Stimulated activated CD8-positive, alpha-beta memory T cell treated with anti-CD3 and anti-CD28 coated beads, Interleukin-12 subunit alpha, Interleukin-12 subunit beta, amount 100 ng/mL, for 4 hours (primary cell): ENCODE measurements at places on chromosomes 1 and 21.
A peak's percentile ranks its signal among the peaks of the same experiment; 100 is the strongest.

GRCh38 chr1:44807364-44808062 is 362 bp upstream of the DYNLT4 start:
- peak; percentile 76 for DNase-seq

DNA sequence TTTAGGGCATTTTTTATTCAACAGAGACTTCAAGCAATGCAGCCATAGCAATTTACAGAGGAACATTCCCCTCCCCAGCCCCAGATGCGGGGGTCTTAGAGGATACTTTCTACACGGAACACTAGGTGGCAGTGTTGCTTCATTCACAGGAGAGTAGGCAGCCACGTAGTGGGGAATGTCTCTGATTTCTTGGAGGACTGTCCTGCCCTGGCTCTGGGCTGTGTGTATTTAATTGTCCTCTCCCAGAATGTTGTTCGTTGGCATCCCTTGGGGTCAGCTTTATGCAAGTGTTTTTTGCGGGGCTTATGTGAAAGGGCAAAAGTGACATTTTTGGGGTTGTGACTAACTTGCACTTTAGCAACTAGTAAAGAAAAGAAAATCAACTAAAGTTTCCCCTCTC is 96.9 kb downstream of the PAPPA2 start:
- DNase-seq: no peak

DNA sequence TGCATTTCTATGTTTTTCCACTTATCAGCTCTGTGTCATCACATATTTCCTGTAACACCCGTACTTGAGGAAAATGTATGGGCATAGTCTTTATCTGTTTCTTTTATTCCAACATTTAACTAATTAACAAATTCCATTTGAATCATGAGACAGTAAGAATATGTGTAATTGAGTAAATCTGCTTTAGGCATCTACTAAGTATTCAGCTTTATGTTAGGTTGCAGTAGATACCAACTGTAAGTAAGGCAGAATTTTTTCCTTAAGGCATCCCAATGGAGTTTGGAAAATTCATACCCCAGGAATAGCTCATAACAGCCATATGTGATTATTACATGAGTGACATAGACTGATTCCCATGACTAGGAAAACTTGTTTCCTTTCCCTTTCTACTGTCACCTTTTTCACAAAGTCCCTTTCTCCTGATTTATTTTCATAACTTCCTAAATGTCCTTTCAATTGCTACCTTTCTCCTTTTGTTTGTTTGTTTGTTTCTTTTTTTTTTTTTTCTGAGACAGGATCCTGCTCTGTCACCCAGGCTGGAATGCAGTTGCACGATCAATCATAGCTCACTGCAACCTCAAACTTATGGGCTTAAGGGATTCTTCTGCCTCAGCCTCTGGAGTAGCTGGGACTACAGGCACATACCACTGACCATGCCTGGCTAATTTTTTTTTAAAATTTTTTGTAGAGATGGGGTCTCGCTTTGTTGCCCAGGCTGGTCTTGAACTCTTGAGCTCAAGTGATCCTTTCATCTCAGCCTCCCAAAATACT is 59.8 kb upstream of the CACYBP start:
- no peak for DNase-seq

- no peak for DNase-seq
These were observed 55.5 kb upstream of the TRAPPC10 start for GRCh38 chr21:43956670-43957035.

GRCh38 chr1:216607067-216607697 is 116.0 kb downstream of the ESRRG start:
- DNase-seq: no peak

- no peak for DNase-seq
These were observed 38.5 kb downstream of the PYHIN1 start for GRCh38 chr1:158969855-158970254.

DNA sequence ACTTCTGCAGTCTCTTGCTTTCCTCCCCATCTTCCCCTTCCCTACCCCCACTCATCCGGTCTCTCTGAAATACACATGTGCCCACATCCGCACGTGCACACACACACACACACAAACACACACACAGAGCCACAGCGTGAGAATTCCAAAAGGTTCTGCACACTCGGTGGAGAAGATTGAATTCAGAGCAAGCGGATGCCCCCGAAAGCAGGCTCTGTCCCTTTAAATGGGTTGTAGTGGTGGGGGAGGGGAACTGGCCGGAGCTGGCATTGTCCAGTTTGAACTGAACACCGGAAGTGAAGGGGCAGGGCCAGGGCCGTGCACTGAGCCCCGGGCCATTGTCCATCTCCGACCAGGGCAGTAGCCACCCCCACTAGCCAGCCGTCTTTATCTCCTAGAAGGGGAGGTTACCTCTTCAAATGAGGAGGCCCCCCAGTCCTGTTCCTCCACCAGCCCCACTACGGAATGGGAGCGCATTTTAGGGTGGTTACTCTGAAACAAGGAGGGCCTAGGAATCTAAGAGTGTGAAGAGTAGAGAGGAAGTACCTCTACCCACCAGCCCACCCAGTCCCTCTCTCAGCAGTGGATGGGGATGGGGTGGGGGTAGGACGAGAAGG is 1.3 kb upstream of the LIN28A start:
- no peak for DNase-seq

- no peak for DNase-seq
These were observed 22.7 kb downstream of the NDUFS5 start for GRCh38 chr1:39048745-39049370.

DNA sequence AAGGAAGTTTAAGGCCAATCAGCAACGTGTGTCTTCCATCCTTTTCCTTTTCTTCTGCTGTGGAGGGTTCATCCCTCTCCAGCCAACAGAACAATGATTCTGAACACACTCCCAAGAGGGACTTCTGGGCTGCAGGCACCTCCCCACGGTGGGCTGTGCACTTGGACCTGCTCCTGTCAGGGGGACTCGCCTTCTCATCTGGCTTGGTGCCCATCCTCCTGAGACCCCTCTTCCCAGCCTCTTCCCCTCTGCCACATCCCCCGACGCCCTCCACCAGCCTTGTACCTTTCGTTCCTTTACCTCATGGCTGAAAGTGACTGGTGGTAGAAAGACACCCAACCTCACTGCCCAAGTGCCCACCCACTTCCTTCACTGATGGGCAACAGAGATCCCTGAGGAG is 26.0 kb upstream of the SLAMF9 start:
- no peak for DNase-seq

GRCh38 chr1:98688110-98688739 is 26.7 kb downstream of the SNX7 start:
- no peak for DNase-seq

- DNase-seq: no peak
These were observed 1.7 kb upstream of the RIPK4 start for GRCh38 chr21:41768437-41769042.

DNA sequence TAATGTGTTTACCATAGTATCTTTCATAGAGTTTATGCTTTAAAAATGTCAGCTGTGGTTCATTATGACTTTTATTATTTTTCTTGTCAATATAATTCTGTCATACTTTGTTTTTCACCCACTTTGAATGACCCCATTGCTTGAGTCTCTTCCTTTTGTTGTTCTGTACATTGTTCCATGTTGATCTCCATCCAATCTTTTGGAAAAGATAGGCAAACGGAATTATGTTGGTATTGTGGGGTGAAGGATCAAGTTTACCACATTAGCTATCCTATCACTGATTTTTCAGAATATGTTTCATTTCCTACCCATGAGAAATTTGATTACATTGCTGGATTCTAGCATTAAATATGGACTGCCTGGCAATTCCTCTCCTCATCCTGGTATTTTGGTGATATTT is 196.6 kb downstream of the NFIA start:
- DNase-seq: no peak

DNA sequence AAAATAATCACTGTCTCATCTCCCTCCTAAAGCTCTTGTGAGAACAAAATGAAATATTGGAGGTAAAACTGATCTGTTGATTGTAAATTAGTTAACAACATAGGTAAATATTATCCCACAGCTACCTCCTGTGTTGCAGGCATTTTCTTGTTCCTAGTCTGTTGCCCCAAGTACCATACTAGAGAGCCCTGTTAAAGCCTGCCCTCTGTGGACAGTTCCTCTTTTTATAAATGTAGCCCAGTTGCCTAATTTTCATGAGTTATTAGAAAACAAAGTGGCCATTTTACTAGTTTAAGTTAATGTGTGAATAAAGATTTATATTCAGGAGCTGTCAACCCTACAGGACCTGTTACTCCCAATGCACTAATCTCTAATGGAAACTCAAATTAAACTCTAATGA is 180.0 kb upstream of the KCND3 start:
- DNase-seq: no peak

GRCh38 chr1:119440721-119441307 is 25.9 kb downstream of the HSD3B2 start:
- no peak for DNase-seq

DNA sequence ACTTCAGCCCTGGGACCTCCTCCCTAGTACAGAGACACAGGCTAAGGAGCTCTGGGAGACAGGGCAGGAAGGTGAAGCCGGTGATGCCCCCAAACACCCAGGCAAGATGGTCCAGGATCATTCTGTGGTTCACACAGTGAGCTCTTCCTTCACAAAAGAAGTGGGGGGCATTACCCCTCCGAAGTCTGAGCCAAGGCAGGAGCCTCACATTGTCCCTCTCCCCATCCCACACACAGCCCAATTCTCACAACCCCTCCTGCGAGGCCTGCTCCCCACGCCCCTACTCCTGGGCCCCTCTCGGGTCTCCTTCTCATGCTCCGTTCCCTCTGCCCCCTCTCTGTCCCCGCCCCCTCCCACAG is 10.7 kb downstream of the MEF2D start:
- DNase-seq: no peak

DNA sequence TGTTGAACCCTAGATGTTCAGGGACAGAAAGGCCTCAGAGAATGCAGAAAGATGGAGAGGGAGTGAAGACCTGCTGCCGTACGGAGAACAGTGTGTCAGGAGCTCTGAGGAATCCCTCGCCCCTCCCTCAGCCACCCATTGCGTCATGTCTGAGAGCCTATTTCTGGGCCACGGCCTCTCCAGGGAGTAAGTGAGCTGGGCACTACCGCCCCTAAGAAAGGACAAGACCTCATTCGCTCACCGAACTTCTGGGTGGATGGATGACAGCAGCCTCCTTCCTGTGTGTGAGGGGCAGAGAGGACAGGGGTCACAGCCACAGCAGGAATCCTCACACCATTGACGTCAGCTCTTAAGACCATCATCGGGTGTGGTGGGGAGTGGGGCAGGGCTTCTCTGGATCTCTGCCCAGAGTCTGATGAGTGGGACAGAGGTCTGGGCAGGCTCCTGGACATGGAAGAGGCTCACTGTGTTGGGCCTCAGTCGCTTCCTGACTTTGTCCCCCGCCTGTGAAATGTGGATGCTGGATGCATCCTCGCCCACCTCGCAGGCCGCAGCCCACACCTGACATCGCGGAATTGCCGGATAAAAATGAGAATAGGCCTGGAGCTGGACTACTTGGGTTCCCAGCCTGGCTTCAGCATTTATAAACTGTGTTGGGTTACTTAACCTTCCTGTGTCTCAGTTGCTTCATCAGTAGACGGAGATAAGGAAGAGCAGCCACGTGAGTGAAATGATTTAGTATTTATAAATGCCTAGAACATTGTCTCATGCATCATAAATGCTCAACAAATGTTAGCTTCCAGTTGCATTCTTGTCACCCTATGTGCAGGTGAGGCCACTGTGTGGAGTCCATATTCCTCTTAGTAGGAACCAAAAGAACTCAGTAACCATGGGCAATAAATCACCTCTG is 238.6 kb downstream of the TRABD2B start:
- no peak for DNase-seq

GRCh38 chr1:57492586-57493226 is 68.8 kb upstream of the DAB1 start:
- no peak for DNase-seq

GRCh38 chr1:70992521-70992920 is 55.1 kb downstream of the PTGER3 start:
- no peak for DNase-seq

GRCh38 chr1:98384461-98385141 is 276.9 kb upstream of the SNX7 start:
- DNase-seq: no peak

GRCh38 chr1:204266504-204267034 is 52.8 kb upstream of the GOLT1A start:
- no peak for DNase-seq

GRCh38 chr21:42201615-42202161 is 17.3 kb upstream of the ABCG1 start:
- DNase-seq: no peak

- no peak for DNase-seq
These were observed 627 bp downstream of the ADARB1 start for GRCh38 chr21:45074818-45075595.

GRCh38 chr1:234970401-234970730 is 158.3 kb downstream of the TOMM20 start:
- DNase-seq: no peak

DNA sequence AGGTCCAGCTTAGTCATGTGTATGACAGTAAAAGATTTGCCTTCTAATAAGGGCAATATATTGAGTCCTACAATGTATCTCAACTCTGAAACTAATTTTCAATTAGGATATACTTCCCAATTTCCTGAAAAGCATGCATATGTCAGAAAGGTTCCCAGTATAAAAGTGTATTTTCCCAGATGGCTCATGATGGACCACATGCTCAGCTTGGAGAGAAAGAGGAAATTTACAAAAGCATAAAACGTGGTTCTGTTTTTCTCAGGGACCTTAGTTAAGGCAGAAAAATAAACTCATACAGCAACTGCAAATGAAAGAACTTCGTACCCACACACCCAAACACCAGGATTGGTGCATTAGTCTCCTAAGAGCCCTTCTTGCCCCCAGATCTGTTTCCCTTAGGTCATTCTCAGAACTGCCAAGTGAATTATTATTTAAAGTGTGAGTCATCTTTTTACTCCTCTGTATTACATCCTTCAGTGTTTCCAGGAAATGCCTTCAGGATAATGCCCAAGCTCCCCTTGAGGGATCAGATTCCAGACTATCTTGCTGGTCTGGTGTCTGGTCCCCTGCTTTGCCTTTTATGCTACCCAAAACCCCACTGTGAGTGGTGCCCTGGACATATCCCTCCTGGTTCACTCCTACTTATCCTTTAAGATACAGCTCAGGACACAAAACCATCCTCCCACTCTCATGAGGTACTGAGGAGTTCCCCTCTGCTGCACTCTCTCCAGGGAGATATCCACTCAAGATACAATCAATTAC is 57.4 kb downstream of the SSX2IP start:
- no peak for DNase-seq

GRCh38 chr21:34029743-34030528 is 43.4 kb upstream of the MRPS6 start:
- peak; percentile 15 for DNase-seq

GRCh38 chr1:43220905-43221778 is 48.6 kb upstream of the TMEM125 start:
- DNase-seq: no peak

GRCh38 chr1:12180315-12180714 is 13.5 kb downstream of the TNFRSF1B start:
- no peak for DNase-seq

GRCh38 chr1:98112626-98113025 is 191.8 kb upstream of the DPYD start:
- no peak for DNase-seq

DNA sequence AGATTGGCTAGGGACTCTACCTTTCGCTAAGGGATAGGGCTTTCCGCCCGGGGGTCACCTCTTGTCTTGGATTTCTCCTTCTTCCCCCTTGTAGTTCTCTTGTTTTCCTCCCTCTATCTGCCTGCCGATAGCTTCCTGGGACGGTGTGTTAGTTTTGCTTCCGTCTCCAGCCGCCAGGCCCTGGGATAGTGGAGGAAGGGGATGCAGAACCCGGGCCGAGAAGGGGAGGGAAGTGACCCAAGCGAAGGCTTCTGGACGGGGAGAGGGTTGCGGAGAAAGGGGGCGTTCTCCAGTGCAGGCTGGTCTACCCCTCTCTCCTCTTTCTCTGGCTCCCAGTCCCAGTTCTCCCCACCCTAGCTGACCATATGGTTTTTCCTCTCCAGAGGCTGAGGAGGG is 871 bp downstream of the TUFT1 start:
- DNase-seq: no peak

- DNase-seq: no peak
These were observed 124.2 kb upstream of the L1TD1 start for GRCh38 chr1:62070384-62071011.
